ENCODE measurements at places on chromosomes 2 and 18.

DNA sequence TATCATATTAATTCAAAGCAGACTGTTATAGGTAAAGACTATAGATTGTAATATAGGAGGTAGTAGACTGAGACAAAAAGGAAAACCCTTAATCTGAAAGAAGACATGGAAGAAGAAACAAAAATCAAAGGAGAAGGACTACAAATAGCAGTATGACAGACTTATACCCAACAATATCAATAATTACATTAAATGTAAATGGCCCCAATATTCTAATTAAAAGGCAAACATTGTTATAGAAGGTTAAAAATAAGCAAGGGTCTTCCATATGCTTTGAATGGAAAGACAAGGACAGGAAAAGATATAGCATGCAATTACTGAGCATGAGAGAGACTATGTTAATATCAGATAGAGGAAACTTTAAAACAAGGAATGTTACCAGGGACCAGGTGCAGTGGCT is 109.5 kb upstream of the BCL2L11 start:
- DNase-seq: no peak

DNA sequence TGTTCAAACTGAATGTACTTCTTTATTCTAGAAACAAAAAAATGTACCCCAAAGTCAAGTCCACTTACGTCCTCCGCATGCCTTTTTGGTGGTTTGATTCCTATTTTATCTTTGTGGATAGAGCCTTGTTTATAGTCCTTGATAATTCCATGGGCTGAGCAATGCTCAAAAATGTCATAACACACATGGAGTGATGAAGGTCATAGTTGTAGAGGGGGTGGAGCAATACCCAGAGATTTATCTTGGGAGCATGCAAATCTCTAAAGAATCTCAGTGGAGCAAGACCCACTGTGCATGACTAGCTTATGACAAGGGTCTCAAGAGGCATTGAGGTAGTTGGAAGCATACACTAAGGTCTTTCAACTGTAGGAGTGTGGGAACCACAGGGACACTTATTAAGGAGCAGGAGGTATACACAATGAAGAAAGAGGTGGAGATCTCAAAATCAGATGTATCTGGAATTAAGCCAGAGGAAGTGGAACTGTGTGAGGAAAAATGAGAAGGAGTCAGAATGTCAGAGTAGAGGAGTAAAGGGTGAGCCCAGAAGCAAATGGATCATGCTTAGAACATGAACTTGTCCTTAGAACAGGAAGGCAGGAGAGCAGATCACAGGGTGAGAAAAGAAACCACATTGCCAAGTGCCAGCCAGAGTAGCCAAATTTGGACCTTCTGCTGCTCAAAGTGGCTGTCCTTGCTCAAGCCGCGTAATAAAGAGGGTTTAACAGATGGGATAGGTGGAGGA is 68.1 kb upstream of the STK39 start:
- no peak for DNase-seq

DNA sequence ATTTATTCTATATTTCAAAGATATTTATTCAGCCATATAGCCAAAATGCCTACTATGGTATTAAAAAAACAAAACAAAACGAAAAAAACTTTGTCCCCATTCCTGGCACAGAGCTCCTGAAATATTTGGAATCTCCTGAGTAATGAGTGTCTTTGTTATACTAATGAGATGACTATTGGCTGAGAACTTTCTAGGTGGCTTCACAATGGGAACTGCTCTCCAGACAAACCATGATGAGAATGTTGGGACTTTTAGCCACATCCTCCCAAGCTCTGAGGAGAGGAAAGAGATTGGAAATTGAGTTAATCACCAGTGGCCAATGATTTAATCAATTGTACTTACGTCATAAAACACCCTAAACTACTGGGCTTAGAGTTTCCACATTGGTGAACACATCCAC is 631.8 kb upstream of the SETBP1 start:
- no peak for DNase-seq

GRCh38 chr2:233002829-233003657 is 10.0 kb downstream of the NGEF start:
- DNase-seq: no peak

DNA sequence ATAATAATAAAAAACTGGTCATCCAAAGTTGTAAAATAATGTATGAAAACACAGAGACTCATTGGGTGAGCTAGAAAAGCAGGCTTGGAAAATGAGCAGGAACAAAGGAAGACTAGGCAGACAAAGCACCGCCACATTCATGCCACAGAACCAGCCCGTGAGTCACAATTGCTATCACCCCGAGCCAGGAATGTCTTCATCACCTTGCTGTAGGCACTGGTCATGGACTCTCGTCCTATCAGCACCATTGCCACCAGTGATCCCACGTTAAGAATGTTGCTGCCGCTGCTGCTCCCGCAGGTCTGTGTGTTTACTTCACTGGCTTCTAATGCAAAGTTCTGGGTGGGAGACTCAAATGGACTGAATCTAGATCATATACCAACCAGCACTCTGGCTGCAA is 417.9 kb downstream of the PID1 start:
- DNase-seq: no peak

DNA sequence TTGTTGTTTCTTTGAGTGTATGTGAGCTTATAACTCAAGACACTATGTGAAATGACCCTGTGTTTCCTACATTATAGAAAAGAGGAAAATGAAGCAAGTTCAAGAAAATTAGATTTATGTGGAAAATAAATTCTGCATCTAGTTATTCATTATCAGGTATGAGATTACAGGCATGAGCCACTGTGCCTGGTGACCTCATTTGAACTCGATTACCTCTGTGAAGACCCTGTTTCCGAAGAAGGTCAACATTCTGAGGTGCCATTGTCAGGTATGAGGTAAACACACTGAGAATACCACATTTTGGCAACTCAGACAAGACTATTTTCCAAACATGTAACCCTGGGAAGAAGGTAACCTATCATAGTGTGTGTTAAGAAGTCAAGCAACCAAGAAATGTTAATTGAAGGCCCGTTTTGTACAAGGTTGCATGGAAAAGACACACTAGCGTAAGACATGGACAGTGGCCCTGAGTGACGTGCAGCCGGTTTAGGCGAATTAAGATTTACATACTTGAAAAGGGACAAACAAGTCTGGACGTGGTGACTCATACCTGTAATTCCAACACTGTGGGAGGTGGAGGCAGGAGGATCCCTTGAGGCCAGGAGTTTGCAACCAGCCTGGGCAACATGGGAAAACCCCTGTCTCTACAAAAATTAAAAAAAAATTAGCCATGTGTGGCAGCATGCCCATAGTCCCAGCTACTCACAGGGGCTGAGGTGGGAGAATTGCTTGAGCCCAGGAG is 186.6 kb downstream of the NEDD4L start:
- no peak for DNase-seq

DNA sequence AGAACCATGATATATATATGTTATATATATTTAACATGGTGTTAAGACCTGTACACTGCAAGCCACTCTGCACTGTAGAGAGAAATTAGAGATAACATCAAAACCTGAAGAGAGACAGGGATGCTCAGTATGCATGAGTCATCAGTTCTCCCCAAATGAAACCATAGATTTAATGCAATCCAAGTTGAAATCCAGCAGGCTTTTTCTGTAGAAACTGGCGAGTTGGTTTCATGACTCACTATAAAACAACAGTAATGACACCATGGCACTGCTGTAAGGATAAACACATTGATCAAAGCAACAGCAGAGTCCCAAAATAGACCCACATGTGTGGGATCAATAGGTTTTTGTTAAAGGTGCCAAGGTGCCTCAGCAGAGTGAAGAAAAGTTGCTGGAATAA is 65.8 kb downstream of the RTP5 start:
- DNase-seq: no peak

- DNase-seq: no peak
Observed at GRCh38 chr2:14428056-14428455, 204.5 kb upstream of the LRATD1 start.

DNA sequence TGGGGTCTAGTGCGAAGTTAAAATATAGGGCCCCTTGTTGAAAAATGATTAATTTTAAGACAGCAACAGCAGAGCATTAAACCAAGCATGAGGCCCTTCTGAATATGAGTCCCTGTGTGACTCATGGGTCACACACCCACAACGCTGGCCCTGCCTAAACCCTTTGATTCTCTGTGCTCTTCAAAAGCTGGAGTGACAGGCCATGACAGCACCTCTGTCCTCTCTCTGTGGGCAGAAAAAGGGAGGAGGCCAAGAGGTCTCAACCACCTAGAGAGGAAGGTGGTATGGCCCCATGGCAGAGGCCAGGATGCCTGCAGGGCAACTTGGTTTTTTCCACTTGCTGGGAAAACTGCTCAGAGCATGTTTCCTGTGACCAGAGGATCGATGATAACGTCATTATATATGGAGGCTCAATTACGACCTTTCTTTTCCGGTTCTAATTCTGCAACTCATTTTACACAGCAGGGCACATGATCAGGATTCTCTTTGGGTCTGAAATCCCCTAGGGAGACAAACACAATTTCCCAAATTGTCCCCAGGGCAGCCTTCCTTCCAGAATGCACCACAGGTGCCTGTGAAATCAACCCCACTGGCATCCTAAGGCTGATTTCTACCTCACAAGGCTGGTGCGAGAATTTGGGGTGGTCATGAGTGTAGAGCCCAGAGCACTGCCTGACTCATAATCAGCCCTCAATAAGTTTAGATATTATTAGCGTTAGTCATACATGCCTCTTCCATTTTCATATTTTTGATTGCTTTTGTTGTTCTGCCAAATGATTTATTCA is 102.0 kb upstream of the PPP1CB start:
- DNase-seq: peak; percentile 16

- no peak for DNase-seq
Observed at GRCh38 chr2:170578606-170579005, 136.5 kb upstream of the SP5 start.

GRCh38 chr18:27185025-27185763 is at the start of gene CHST9:
TSS of gene CHST9 (minus strand) at chr18:27185308. CDS start at chr18:27142809, 42,499 bp downstream.
- no peak for DNase-seq

DNA sequence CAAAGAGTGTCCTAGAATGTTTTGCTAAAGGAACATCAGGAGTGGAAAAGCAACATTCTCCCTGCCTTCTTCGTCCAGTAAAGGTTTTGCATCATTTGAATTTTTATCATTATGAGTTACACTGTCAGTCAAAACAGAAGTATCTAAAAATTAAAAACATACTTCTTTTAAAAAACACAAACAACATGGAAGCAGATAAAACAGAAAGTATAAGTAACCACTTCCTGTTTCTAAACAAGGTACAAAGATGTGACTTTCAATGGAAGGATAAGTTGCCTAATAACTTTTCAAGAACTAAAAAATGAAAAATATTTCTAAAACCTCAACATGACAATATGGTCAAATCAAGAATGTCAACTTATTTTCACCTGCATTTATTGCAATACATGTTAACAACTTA is 158.2 kb downstream of the STK39 start:
- DNase-seq: no peak
